Globus pallidus (tissue), 1 donor: ENCODE measurements at places on chromosomes 5 and 9.

DNA sequence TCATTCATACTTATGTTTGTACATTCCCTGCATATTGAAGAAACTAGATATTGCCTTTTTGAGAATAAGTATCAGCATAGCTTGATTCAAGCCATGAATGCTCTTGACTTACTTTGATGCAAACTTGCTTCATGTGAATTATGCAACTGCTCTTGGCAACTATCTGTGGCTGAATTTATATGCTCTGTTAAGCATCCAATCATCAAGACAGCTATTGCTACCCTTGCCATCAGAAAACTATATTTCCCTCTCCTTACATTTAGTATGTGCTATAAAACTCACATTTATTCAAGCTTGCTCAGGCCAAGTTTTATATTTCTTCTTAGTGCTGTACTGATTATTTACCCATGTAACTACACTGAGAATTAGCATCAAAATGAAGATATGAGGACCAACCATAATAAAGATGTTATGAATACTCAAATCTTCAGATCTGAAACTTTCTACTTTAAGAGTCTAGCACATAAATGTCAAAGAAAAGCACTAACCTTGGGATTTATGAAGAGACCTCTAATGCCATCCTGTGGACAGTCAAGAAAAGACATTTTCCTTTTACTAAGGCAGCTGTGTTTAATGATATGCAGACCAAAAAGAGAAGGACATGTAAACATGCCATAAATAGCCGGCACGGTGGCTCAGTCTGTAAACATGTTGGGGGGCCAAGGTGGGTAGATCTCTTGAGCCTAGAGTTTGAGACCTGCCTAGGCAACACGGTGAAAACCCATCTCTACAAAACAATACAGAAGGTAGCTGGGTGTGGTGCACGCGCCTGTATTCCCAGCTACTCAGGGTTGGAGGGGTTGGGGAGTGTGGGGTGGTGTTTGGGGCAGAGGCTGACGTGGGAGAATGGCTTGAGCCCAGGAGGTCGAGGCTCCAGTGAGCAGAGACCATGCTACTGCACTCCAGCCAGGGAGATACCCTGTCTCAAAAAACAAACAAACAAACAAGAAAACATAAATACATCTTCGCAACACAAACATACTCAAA is 267.0 kb upstream of the TYRP1 start:
- no peak for DNase-seq

- DNase-seq: no peak
Observed at GRCh38 chr5:112996830-112997374, 20.3 kb downstream of the DCP2 start.

- DNase-seq: no peak
Observed at GRCh38 chr9:68472119-68472518, 68.6 kb downstream of the TMEM252 start.

DNA sequence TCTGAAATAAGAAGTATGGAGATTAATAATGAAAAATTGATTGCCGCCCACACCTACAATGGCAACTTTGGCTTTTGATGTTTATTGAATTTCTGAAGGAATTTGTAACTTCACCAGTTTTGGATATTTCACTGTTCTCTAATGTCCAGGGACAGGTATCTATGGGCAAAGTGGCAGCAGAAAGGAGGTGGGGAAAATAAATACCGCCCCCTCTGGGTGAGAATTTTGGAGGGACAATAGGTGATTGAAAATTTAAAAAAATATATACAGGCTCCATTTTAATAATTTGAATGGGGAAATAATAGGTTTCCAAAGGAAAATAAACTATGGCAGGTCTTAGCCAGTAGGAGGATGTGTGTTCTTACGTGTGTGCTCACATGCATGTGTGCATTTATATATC is 1.3 kb downstream of the SCGB3A2 start:
- no peak for DNase-seq

DNA sequence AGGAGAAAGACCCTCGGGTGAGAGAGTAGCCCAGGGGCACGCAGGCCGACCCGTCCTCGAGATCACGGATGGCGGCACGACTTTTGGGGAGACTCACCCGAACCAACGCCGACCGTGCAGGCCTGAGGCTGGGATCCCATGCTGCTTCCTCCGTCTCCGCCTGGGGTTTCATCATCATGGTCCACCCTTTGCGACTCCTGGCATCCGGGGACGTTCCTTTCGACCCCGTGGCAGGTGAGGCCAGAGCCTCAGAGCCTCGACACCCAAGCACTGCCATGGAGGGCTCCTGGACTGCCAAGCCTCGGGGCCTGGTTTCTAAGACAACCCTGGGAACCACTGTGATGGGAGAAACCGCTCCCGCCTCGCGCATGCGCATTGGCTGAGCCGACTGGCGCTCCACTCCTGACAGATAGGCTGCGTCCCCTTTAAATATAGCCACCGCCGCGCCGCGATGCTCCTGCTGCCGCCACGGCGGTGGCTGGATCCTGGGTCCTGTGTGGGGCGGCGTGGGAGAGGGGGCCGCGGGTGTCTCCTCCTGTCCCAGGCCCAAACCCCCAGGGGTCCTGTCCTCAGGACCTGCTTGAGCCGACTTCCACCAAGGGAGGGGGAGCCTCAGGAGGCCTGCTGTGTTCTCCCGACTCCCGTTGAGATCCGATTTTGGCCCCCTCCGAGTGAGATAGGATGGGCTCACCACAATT is 481.6 kb downstream of the SPATA31A7 start:
- no peak for DNase-seq

DNA sequence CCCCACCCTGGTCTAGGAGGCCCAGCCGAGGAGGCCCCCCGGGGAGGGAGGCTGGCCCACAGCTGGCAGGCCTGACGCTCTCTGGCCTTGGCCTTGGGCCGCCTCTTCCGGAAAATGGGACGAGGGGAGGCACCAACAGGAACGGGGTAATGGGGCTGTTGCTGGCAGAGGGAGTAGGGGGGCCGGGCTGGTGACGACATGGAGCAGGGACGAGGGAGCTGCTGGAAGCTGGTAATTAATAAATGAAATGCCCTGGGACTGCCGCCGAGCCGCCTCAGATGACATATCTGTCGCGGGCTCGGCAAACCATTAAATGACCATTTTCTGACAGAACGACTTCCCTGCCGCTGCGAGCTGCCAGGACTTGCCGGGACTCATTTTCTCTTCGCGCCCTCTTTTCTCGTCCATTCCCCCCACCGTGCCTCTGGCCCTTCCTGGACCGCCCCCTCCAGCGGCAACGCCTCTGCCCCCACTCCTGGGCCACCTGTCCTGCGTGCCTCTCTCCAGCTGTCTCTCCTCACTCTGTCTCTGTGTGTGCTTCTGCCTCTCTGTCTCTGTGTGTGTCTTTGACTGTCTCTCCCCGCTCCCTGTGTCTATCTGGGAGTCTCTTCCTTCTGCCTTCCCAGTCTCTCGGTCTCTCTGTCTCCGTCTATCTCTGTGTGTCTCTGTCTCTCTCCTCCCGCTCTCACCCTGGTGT is 215.7 kb downstream of the PAX5 start:
- no peak for DNase-seq

DNA sequence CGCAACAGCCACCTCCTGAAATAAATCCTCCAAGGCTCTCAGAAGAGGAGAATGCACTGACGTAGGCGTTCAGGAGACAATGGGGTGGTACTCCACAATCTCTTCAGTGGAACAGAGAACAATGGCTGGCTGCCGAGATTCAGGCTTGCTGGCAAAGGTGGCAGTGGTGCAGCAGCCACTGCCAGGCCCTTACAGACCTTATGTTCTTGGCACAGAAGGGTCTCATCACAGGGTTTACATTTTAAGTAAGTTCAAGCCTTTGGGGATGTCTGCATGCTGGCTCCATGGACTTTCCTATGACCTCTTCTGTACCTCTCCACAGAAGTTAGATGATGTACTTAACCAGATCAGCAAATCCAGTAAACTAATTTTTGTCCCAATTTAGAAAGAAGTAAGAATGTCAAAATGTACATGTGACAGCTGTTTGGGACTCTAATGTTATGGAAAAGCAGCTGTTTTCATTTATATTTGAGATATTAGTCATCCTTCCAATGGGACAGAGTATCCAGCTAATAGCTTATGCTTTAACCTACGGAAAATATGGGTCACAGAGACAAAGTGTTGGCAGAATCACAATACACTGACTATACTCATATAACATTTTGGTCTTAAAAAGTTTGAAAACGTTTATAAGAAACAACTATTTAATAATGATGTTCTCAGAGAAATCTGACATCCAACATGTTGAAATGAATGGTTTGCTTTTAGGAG is 180.9 kb downstream of the MAPKAP1 start:
- no peak for DNase-seq

DNA sequence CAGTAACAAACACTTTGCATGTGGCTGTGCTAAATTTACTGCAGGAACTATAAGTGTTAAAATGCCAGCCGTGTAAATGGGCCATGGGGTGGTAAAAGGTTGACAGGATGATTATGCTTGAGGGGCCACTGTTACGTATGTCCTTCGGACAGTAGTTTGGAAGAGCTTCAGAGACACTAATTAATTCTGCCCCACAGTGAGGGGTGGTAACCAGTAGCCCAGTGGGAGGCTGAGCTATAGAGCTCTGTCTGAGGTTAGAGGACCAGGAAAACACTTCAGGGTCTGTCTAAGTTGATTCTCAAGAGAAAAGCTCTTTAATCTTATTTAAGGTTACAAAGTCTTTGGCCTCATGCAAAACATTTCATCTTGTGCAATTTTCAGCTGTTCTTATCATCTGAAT is 176.6 kb downstream of the DMRTA1 start:
- DNase-seq: no peak

DNA sequence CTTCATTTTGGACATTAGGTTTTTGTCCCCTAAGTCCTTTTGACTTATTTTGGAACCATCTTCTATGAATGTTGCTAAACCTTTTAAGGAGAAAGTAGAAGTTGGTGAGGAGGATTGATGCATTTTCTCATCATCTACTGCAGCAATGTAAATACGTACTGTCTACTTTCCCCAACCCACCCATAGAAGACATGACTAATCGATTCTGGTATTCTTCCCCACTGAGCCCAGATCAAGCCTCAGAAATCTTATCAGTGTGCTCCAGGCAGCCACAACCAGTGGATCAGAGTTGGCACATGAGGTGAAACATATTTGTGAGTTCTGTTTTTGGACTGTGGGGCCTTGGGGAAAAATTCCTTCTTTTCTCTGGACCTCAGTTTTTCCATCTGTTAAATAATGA is 57.7 kb downstream of the FGF18 start:
- DNase-seq: no peak

- DNase-seq: no peak
Observed at GRCh38 chr9:80383331-80383730, 811.6 kb downstream of the TLE4 start.

- no peak for DNase-seq
Observed at GRCh38 chr5:41371738-41372137, 138.7 kb downstream of the PLCXD3 start.

DNA sequence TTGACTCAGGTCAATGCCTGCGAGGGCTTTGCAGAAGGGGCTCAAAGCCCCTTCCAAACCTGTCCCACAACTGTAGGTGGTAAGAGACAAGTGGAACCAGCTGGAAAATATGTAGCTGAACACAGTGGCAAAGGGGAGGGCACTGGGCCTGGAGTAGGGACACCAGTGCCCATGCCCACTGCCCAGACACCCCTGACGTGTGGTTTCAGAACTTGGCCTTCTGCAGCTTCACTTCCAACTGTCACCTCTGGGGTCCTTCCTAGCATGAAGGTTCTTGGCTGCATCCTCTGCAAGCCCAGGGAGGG is 233.1 kb upstream of the IRX1 start:
- no peak for DNase-seq

DNA sequence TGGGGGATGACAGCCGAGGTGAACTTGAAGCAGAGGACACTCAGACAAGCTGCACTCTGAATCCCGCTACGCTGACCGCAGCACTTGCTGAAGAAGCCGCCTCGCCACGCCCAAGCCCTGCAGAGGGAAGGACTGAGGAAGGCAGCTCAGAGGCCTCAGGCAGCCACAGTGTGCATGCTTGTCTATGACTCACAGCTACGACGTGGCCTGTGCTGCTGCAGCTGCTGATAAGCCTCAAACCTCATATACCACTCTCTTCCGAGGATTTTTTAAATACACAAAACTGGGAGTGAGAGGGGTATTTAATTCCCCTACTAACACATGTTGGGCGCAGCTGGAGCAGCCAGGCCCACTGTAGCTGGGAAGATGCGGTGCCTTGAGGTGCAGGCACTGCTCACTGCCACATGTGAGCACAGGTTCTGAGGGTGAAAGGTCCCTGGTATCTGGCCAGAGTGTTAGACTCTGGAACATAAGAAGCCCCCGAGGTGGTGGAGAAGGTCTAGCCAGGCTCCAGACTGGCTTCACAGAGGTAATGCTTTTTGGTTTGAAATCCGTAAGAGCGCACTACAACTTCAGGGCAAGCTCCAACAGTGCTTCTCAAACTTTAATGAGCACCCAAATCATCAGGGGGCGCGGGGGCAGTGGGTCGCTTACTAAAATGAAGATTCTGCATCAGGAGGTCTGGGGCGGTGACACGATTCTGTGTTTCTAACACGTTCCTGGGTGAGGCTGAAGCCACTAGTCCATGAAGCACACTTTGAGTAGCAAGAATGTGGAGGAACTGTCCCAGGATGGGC is 196.8 kb downstream of the AUH start:
- DNase-seq: peak; percentile 46

DNA sequence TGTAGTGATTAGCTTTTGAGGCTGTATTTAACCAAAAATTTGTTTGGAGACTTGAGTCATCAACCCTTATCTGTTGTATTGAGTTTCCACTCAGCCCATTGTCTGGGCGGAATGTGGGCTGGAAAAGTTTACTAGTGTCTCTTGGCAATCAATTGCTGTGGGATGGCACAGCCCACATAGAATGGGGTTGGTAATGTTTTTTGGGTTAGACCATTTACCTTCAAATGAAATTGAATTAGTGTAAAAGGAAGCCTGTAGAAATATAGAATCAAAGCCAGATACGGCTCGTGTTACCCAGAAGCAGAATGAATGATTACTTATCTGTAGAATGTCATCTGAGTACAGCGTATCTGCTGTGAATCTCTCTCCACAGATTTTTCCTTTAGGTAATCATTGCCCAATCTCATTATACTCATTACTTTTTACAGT is 142.9 kb downstream of the AOPEP start:
- no peak for DNase-seq

- DNase-seq: no peak
Observed at GRCh38 chr5:109694451-109694891, 4.7 kb downstream of the MAN2A1 start.

DNA sequence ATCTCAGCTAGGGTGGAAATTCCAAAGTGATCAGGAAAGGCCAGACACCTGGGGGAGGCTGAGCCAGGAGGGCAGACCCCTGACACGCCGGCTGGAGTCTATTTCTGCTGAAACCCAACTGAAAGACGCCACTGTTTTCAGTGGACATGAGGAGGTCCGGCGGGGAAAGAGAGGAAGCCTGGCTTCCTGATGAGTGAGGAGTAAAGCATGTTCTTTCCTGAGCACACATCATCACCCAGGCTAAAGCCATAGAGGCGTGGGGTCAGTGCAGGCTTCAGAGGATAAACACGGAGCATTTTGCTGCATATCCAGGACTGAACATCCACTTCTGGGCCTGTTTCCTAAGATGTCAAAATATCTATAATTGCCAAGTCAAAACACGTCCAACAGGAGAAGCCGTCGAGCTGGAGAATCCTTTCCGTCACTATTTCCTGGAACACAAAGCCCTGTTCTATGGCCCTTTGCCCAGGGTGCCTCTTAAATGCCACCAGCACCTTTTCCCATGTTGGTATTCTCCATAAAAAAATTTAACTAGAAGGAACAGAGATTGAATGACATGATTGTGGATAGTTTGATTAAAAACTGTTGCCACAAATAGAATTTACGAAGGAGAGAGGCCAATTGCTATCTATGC is 597.9 kb upstream of the ADAMTS16 start:
- no peak for DNase-seq

- no peak for DNase-seq
Observed at GRCh38 chr9:20754556-20754955, 70.5 kb downstream of the FOCAD start.

- DNase-seq: no peak
Observed at GRCh38 chr5:58523956-58524355, 32.7 kb downstream of the GAPT start.
